ENCODE measurements at places on chromosomes 3 and 15. TPM values are rescaled to one million over a fixed set of nuclear protein-coding genes. Genes with fewer than 3 reads are reported as not detected.

PTPN23 gene
- 35.7 TPM for total RNA-seq

HACD3 gene
- total RNA-seq: 83.2 TPM

AHSG gene
- total RNA-seq: 0.85 TPM

PIERCE2 gene
- 2.8 TPM for total RNA-seq

PLIN1 gene
- total RNA-seq: 0.44 TPM

CPNE9 gene
- total RNA-seq: 0.13 TPM

APOD gene
- total RNA-seq: not detected

MYH15 gene
- 1.2 TPM for total RNA-seq

ARGFX gene
- total RNA-seq: not detected

ITIH1 gene
- 0.31 TPM for total RNA-seq

EHHADH gene
- total RNA-seq: 7.8 TPM

SLC25A20 gene
- total RNA-seq: 12.2 TPM

FETUB gene
- not detected for total RNA-seq

FOXL2NB gene
- 11.4 TPM for total RNA-seq

SPINK8 gene
- not detected for total RNA-seq

PRSS50 gene
- total RNA-seq: 0.13 TPM

DUOX1 gene
- total RNA-seq: 0.31 TPM

CHDH gene
- 24.1 TPM for total RNA-seq

MRAS gene
- total RNA-seq: 14.2 TPM

EEF1AKMT4 gene
- 10.7 TPM for total RNA-seq

THUMPD3 gene
- 43.5 TPM for total RNA-seq

MAP1A gene
- 1.6 TPM for total RNA-seq

ATP13A5 gene
- total RNA-seq: not detected

KCNMB3 gene
- total RNA-seq: 5.8 TPM

COL6A6 gene
- total RNA-seq: not detected

ADGRG7 gene
- not detected for total RNA-seq

CMSS1 gene
- 86.3 TPM for total RNA-seq

BAHD1 gene
- 40.6 TPM for total RNA-seq

CRYGS gene
- total RNA-seq: 2.8 TPM

PLSCR2 gene
- total RNA-seq: 0.54 TPM

SLC2A2 gene
- 0.13 TPM for total RNA-seq

FANCD2OS gene
- not detected for total RNA-seq

CERS3 gene
- not detected for total RNA-seq

SLC22A14 gene
- total RNA-seq: 0.13 TPM

ZKSCAN7 gene
- not detected for total RNA-seq

FBLN2 gene
- total RNA-seq: 0.44 TPM

NANOGP8 gene
- not detected for total RNA-seq

AP3B2 gene
- 0.95 TPM for total RNA-seq

Measured in Panc1 (cell line).